T-helper 22 cell (primary cell): ENCODE measurements at places on chromosomes 2 and 18.

GRCh38 chr2:63846487-63846886 is 4.8 kb downstream of the UGP2 start:
- no peak for DNase-seq

GRCh38 chr2:189222468-189223105 is 43.0 kb upstream of the COL5A2 start:
- DNase-seq, result no peak

- no peak for DNase-seq
Measured at GRCh38 chr2:8082840-8083239, 599.0 kb upstream of the ID2 start.

DNA sequence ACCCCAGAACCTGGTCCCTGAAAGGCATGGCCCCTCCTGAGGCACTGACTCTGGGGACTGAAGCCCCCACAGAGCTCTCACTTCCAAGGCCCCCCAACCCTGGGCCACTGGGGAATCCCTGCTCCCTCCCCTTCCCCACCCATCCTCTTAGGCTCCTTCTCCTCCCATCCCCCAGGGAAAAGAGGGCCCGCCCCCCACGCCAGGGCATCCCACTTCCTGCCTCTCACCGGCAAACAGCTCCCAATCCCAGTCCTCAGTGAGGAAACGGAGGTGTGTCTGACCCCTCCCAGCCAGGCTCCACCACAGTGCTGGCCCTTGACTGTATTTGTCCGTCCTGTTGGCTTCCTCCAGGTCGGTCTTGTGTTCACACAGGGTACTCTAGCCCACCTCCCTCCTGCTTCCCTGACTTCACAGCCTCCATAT is 35.0 kb upstream of the PTMA start:
- no peak for DNase-seq

DNA sequence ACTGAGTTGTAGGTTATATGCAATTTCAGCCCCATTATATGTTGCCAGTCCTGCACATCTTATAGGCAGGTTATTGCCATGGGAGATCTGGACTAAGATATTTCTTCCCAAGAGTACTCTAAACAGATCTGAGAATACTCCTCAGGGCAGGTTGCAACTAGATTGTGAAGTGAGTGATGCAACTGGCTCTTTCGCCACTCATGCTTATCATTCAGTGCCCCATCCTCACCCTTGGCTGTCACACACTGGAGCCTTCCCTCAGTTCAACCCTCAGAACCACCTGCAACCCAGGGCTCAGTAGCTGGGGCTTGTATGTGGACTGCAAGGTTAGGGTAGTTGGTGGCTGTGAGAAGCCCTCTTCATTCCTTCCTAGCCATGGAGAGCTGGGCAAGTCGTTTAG is 14.1 kb downstream of the MERTK start:
- DNase-seq, result no peak

- no peak for DNase-seq
Measured at GRCh38 chr2:5984946-5985345, 292.8 kb downstream of the SOX11 start.

- DNase-seq, result no peak
Measured at GRCh38 chr2:30250421-30250820, 19.1 kb downstream of the LBH start.

GRCh38 chr2:223501641-223502040 is 100.5 kb downstream of the SCG2 start:
- DNase-seq, result no peak

DNA sequence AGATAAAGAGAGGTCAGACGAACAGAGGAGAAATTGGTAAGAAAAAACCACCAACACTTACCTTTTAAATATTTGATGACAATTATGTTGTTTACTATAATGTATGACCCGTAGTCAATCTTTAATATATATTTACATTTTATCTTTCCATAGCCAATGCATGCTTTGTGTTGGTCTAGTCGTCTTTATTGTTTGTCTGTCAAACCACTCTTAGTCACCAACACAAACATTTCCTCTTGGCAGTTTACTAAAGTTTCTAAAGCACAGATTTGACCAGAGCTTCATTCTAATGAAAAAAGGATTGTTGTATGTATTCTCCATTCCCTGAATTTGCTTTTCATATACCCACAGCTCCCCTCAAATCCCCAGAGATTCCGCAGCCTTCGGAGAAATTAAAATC is 784.7 kb upstream of the PIK3C3 start:
- DNase-seq, result no peak

DNA sequence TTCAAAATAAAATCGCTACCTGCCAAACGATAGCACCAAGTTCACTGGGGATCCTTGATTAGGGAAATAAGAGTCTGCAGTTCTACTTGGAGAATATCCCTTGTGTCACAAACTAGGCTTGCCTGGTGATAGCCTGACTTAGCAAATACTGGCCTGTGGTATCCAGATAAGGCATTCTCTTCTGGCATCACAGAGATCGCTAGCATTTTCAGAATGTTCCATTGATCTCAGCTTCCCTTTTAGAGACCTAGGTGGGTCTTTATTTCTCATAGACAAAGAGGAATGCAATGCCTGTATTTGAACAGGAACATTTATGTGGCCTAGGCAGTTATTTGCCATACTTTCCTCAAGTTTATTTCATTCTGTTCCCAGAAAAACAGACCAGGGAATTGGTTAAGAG is 349.1 kb downstream of the STK39 start:
- no peak for DNase-seq
